GM23248 (cell line): ENCODE measurements at places on chromosomes 3 and 15.

- DNase-seq = no peak
Observed at GRCh38 chr3:100073714-100074307, 40.5 kb downstream of the FILIP1L start.

GRCh38 chr3:62723914-62724217, 151.3 kb downstream of the CADPS start:
- DNase-seq = no peak

GRCh38 chr3:136194409-136195257, 1.5 kb downstream of the MSL2 start:
- DNase-seq = peak; percentile 55

DNA sequence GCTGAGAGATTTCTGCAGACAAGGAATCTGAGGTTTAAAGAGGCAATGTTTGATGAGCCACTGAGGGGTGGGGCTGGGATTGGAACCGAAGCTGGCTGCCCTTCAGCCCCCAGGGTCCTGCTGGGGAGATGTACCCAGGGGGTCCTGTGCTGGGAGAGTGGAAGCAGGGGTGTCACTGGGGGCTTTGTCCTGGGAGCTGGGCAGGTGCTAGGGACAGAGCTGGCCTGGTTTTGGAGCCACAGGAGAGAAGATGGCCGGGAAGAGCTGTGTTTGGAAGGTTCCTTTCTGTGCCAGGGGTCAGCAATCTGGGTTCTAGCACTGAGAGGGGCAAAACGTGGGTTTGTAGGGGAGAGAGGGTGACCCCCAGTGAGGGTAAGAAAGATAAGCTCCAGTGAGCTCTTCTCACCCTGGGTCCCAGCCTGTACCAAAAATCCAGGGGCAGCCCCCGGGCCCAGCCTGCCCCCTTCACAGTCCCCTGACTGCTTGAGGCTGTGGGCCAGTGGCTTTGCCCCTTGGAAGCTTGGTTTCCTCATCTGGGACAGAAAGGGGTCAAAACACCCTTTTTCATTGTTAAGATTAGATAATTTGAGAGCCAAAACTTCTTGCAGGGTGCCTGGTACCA, 69.6 kb downstream of the SMAD3 start:
- no peak for DNase-seq

- no peak for DNase-seq
Observed at GRCh38 chr3:128318275-128318941, 148.3 kb downstream of the DNAJB8 start.

- peak; percentile 90 for DNase-seq
Observed at GRCh38 chr3:105827959-105828358, 40.9 kb downstream of the CBLB start.

DNA sequence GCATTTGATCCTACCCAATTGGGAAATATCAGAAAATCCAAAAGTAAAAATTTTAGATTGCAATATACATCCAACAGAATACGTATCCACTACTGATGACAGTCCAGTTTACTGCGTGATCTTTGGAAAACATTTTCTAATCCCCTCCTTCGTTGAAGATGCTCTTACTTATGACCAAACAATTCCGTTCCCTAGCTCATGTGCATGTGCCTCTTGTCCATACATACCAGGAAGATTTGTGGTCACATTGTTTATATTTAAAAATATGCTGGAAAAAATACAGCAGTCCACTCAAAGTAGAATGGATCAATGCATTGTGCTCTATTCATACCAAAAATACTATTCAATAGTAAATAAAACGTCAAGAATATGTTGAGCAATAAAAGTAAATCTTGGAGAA, 135.3 kb downstream of the CHL1 start:
- DNase-seq = no peak

DNA sequence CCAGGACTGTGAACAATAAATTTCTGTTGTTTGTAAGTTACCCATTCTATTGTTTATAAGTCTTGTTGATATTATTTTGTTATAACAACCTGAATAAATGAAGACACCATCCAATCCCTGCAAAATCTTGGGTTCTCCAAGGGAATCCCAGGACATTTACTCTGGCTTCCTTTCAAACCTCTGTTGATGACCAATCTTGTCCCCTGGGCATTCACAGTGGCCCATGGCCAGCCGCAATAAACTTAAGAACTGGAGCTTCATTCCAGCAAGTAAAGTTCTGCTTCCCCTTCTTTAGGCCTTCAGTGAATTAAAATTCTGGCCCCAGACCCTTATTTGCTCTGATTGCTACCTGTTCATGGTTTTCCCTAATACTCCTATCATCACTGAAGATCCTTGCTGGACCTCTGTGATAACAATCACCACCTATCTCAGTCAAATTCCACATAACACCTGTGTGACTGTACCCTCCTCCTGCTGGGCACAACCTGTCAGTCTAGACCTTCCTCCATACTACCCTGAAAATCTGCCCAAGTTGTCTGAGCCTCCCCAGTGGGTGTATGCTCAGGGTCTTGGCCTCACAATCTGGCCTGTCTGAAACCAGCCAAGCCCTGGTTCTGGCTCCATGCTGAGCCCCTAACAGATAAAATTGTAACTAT, 153.1 kb downstream of the SEMA6D start:
- DNase-seq = no peak

DNA sequence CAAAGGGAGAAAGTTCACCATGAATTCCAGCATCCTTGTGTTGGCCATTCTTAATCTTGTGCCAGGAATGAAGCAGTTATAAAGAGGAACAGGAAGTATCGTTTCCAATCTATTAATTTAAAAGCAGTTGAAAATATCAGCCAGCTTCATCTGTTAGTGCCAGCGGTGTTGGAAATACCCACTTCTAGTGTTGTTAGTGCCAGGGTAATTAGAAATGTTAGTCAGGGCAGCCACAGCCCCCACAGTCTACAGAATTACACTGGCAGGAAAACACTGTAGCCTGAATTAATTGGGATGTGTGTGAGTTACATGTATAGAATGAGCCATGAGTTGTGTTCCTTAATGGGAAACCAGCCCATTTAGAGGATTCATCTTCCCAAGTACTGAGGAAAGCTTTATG, 127.8 kb downstream of the GHSR start:
- DNase-seq = peak; percentile 33

DNA sequence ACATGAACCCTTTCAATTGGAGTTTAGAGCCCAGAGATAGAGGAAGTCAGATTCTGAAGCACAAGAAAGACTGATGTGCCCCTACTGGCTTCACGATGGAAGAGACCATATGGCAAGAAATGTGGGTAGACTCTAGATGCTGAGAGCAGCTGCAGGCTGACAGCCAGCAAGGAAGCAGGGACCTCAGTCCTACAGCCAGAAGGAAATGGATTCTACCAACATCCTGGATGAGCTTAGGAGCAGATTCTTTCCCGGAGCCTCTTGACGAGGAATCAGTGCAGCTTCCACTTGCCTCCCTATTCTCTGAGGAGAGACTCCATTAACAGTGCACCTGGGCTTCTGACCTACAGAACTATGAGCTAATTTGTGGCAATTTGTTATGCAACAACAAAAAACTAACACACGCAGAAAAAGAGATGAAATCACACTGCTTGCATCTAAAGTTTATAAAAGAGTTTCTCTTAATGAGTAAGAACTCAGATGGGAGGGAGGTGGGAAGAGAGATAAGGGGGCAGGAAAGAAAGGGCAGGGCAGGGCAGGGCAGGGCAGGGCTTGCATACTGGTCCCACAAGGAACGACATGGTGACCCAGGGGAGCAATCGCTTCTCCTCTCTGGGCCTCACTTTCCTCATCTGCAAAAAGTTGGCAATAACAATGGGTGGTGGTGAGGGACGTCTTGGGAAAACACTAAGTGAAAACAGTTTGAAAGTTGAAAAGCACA, 440.9 kb downstream of the FOXP1 start:
- no peak for DNase-seq

- DNase-seq = no peak
Observed at GRCh38 chr3:141459008-141459407, 27.8 kb upstream of the RASA2 start.

DNA sequence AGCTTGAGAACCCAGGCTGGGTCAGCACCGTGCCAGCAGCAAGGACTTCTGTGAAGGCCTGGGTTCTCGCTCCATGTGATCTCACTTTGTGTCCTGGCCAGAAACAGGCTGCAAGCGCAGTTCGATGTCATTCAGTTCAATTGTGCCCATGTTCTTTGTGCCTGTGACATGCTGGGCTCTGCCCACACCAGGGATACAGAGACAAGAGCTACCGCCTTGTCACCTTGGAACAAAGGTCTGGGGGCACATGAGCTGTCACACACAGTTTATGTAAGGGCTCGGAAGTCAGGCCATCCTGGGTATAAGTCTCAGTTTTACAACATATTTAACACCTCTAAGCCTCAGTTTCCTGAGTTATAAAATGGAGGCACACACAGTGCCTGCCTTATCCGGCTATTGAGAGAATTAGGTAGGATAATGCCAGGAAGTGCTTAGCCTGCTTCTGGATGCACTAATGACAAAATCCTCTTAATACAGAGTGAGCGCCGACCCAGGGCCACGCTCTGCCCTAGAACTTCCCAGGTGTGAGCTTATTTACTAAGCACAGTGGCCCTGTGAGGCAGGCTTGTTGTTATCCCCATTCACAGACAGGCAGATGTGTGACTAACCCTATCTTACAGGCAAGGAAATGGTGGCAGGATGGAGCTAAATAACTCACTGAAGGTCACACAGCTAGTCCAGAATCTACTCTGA, 50.4 kb upstream of the LIMD1 start:
- peak; percentile 24 for DNase-seq

DNA sequence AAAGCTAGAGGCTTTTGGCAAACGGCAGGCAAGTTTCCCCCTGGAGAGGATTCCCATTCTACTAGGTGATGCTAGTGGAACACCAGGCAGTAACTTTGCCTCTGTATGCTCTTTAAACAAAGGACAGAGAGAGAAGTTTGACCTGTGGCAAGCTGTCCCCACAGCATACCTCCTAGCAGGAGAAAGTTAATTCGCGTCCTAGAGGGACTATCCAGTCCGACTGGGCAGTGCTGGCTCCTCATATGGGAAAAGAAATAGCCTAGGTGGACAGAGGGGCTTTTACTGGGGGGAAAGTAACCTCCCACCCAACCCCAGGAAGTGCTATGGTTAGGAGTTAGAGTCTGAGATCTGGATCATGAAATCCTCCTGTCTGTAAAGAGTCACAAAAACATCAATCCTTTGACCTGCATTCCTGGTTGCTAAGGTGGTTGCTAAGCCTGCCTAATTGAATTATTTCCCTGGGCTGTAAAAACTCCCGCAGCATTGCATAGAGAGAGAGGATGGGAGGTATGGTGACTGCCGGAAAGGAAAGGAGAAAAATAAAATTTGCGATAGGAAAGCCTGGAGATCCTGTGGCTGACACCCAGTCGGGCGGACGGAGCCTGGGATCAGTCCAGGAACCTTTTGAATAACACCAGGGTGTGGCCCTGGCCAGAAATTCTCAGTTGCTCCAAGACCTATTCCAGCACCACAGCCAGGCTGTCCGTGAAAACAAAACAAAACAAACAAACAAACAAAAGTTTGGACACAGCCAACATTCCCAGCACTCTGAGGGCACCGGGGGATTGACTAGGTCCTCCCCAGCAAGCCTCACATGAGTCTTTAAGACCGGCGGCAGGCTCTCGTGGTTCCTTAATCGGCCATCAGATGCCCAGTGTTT, 67.7 kb upstream of the ATP11B start:
- peak; percentile 42 for DNase-seq

GRCh38 chr3:46284981-46285683, 42.9 kb downstream of the CCR3 start:
- DNase-seq = no peak

- DNase-seq = no peak
Observed at GRCh38 chr15:81619002-81619401, 245.0 kb upstream of the TMC3 start.

DNA sequence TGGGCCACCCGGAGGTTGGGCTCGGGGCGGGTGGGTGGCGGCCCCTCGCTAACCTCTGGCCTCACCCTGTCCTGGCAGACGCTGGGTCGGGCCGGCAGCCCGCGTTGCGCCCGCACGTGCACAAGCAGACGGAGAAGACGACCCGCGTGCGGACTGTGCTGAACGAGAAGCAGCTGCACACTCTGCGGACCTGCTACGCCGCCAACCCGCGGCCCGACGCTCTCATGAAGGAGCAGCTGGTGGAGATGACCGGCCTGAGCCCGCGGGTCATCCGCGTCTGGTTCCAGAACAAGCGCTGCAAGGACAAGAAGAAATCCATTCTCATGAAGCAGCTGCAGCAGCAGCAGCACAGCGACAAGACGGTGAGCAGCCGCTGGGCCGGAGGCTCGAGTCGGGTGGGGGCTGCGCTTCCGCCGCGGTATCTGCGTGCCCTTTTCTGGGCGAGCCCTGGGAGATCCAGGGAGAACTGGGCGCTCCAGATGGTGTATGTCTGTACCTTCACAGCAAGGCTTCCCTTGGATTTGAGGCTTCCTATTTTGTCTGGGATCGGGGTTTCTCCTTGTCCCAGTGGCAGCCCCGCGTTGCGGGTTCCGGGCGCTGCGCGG, 3.7 kb downstream of the ISL2 start:
- peak; percentile 62 for DNase-seq

GRCh38 chr3:38157595-38157994, 7.7 kb upstream of the OXSR1 start:
- DNase-seq = peak; percentile 15

- DNase-seq = peak; percentile 96
Observed at GRCh38 chr3:112629425-112629824, 11.5 kb downstream of the CCDC80 start.

GRCh38 chr3:11445883-11446282, 173.7 kb downstream of the ATG7 start:
- peak; percentile 19 for DNase-seq

DNA sequence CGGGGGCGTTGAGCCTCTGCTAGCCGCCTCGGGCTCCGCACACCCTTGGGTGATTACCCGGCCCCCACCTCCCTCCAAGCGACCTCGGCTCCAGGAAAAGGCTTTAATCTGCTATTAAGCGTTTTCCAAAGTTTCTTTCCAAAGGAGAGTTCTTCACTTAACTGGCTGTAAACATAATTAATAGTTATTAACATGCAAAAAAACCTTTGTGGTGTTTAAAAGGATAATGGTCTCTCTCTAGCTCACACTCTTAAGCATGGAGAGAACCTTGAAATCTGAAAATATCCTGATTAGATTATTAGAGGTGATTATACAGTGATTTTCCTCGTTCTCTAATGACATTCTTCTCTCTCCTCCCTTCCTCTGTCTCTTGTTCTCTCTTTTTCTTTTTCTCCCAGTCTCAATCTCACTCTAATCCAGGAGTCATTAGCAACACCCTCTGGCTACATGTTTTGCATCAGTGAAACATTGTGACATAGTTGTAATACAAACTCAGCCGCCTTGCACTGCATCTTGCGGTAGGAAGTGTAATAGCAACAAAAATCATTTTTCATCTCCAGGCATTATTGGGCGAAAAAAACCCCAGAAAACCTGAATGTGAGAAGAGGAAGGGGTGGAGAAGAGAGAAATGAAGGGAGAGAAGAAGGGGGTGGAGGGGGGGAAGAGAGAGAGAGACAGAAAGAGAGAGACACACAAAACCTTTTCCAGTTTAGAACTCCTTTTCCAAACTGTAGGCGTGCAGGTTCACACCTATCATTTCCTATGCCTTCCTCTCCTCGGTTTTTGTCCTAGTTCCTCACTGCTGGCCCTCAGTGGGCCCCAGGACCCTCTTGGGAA, 24.4 kb downstream of the NR2F2 start:
- DNase-seq = peak; percentile 92

GRCh38 chr3:16885593-16886302, 993 bp downstream of the PLCL2 start:
- DNase-seq = peak; percentile 62

GRCh38 chr15:54810031-54810430, 386.7 kb downstream of the RSL24D1 start:
- DNase-seq = no peak

- no peak for DNase-seq
Observed at GRCh38 chr3:30059240-30059639, 547.2 kb upstream of the TGFBR2 start.

GRCh38 chr15:78104119-78104479, 11.7 kb downstream of the SH2D7 start:
- no peak for DNase-seq
